Retina (tissue), 1 donor: ENCODE measurements at places on chromosomes 1 and 21.

GRCh38 chr1:69991644-69992043 is 213.7 kb downstream of the LRRC40 start:
- no peak for DNase-seq

GRCh38 chr1:17404034-17404684 is 32.2 kb downstream of the PADI6 start:
- no peak for DNase-seq

DNA sequence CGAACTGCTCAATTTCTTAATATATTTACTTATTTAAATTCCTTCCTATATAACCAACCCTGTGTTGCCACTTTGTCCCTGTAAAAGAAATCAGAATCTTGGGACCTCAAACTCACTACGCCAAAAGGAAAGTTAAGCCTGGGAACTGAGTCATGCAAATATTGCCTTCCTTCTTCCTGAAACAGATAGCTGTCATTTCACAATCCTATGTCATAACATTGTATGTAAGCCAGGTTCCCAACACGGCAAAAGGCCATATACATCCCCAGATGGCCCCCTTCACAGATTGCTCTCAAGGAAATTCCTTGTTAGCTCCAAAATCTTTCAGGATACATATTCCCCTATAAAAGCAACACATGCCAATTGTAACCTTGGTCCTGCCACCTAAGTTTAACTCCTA is 39.7 kb downstream of the C21orf91 start:
- no peak for DNase-seq

DNA sequence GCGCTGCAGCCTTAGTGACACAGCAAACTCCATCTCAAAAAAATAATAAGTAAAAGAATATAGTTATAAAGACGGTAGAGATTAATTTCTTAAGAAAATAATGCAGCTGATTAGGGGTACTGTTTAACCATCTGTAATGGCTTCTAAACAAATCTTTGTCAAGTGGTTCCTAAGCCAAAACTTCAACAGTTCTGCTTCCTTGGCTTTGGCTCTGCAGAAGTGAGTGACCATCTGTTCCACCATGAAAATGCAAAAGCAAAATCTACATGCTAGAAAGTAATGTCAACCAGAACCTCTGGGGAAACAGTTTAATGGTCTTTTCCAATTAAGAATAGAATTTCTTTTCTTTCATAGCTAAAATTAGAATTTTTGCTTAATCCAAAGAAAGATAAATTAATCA is 8.3 kb upstream of the SH2D5 start:
- DNase-seq, result no peak

DNA sequence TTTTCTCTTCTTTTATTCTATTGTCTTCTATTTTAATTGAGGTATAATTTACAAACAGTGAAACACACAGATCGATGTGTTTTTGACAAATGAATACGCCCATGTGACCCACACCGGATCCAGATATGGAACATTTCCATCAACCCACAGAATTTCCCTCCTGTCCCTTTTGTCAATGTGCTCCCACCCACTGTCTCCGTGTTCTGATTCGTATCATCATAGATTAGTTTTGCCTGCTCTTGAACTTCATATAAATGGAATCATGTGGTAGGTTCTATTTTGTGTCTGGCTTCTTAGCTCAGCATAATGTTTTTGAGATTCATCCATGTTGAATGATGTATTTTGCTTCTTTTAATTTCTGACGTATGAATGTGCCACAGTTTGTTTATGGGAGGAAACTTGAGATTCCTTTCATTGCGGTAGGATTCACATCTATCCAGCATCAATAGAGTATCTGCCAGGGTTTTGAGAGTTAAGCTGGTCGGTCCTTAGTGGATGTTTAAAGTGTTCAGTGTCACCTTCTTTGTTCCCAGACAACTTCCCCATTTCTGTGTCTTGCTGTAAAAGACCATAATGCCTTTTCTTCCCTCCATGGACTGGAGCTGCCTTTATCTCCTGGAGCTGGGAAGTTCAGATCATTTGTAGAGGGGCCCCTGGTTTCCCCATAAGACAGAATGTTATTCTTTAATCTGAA is 14.7 kb downstream of the NAV1 start:
- no peak for DNase-seq

DNA sequence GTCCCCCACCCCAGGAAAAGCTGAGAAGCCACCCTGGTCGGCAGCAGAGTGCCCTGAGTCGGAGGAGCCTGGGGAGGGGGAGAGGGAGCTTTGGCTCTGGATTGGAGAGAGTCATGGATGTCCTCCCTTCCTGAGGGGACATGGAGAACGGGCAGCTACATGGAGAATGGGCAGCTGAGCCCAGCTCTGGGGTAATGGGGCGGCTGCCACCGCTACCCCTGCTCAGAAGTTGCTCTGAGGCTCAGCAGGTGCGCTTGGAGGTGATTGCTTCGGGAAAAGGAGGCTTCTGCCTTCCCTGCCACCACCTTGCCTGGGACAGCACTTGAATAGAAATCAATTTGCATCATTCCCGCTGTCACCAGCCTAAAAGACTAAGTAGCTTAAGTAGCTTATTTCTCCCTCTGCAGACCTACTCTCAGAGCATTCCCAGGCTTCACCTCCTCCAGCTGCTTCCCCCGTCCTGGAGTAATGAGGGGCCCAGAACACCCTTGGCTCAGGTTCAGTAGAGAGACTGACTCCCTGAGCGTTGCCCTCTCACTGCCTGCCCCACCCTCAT is 8.3 kb downstream of the DISP3 start:
- DNase-seq, result peak; percentile 3

GRCh38 chr1:113168946-113169345 is 95.9 kb downstream of the LRIG2 start:
- no peak for DNase-seq

- DNase-seq, result no peak
Measured at GRCh38 chr1:203158960-203159665, 16.5 kb downstream of the MYBPH start.

DNA sequence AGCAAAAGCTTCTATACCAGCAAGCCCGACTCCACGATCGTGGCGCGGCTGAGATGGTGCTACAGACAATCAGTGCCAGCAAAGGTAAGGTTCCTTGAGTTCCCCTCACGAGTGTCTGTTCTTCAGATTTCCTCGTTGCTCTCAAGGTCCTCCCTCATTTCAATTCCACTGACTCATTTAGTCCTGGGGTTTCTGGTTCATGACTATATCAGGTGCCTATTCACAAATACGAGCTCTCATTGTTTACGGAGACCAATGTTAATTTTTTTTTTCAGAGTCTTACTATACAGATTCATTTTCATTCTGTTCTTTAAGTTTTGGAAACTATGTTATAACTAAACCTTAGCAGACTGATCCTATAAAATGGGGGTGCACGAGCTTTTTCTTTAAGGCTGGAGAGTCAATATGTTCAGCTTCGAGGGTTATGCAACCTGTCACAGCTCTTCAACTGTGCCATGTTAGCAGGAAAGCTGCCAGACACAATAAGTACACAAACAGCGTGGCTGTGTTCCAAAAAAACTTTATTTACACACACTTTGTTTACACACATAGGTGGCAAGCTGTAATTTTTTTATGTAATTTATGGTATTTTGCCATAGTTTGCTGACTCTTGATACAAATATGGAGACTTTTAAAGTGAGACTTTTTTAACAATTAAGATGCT is 134.3 kb downstream of the ZP4 start:
- no peak for DNase-seq

DNA sequence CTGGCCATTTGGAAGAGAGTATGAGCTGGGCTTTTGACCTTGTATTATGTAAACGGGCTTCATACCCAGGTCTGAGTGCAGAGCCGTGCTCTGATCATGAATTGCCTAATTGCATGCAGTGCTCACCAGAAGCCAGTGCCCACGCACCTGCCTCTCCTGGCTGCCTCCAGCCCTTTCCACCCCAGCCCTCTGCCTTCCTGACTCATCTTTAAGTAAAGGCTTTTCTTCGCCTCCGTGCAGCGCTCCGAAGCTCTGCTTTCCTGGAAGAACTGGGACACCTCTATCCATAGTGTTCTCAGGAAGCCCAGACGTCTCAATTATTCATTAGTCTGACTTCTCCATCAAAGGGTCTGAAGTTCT is 413.7 kb downstream of the PTPRU start:
- no peak for DNase-seq

DNA sequence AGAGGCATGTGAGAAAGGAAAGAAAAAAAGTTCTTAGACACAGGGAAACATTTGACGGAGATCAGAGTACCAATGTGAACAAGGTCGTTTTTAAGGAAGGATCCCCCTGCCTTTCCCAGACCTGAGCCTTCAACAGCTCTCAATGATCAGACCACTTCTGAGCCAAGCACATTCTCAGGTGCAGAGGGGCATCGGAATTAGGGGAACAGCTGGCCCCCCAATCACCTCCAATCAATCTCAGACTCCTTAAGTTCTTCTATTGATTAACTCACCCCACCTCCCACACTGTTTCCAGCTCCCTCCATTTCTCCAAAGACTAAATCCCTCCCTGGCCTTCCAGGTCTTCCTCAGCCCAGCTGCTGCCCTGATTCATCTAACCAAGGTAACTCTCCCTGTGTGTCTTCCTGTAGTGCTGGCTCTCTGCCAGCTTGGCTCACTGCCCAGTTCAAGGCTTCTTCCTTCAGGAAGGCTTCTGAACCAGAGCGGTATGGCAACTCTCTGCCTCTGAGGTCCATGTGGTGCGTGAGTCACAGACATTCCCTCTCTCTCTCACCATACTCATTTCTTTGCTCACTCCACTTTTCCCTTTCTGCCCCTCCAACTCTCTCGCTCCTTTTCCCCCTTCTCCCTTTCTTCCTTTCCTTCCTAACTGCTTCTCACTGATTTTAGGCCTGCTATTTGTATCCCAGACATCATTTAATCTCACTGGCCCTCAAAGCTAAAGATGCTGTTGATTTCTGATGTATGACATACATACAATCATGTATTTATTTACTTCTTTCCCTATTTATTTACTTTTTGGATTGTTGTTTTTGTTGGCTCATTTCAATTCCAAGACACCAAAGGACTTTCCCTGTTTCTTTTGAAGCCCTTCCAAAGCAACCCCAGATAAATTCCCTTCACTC is 18.1 kb downstream of the CFAP45 start:
- no peak for DNase-seq

- DNase-seq, result no peak
Measured at GRCh38 chr21:42618707-42619102, 34.7 kb upstream of the PDE9A start.

GRCh38 chr1:238484121-238484520 is 593.4 kb upstream of the ZP4 start:
- no peak for DNase-seq

GRCh38 chr1:27855085-27855484 is 17.3 kb upstream of the THEMIS2 start:
- DNase-seq, result no peak

DNA sequence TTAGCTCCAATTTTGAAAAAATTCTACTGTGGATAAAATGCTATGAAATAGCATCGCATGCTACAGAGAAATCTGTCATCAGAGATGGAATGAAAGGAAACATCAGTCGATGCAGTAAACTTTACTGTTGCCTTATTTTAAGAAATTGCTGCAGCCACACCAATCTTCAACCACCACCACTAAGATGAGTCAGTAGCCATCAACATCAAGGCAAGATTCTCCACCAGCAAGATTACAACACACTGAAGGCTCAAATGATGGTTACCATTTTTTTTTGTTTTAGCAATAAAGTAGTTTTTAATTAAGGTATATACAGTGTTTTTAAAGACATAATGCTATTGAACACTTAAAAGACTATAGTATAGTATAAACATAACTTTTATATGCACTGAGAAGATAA is 95.6 kb upstream of the JUN start:
- DNase-seq, result no peak

- no peak for DNase-seq
Measured at GRCh38 chr1:109542657-109543056, 3.0 kb downstream of the GPR61 start.

DNA sequence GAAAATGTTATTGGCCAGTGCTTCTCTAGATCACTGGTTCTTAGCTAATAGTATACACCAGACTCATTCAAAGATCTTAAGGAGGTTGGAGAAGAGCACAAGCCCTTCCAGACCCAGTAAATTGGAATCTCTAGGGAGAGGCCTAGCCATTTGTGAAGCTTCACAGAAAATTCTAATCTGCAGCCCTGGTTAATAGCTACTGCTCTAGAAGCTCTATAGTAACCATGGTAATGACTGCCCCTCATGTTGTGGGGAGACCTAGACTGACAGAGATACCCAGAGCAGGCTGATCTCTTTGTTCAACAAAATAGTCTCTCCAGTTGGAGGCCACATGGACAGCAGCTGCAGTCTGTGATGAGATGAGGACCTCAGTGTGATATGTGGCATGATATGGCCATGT is 31.7 kb downstream of the ARID1A start:
- no peak for DNase-seq

- DNase-seq, result no peak
Measured at GRCh38 chr1:172766462-172766861, 107.6 kb downstream of the FASLG start.

DNA sequence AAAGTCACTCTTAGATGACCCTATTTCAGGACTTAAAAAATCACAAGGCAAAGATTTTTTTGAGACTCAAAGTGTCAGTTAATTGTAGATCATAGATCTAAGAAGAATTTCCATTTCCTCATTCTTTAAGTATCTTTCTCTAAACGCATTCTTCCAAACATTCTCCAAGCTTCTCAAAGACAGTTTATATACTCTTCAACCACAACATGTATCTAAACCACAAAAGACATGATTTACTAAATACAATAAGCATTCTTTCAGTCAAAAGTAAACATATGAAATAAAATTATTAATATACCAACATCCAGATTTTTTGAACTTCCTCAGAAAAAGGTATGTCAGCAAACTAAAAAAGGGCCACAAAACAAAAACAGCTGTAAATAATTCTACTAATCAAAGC is 24.4 kb downstream of the RC3H1 start:
- no peak for DNase-seq

DNA sequence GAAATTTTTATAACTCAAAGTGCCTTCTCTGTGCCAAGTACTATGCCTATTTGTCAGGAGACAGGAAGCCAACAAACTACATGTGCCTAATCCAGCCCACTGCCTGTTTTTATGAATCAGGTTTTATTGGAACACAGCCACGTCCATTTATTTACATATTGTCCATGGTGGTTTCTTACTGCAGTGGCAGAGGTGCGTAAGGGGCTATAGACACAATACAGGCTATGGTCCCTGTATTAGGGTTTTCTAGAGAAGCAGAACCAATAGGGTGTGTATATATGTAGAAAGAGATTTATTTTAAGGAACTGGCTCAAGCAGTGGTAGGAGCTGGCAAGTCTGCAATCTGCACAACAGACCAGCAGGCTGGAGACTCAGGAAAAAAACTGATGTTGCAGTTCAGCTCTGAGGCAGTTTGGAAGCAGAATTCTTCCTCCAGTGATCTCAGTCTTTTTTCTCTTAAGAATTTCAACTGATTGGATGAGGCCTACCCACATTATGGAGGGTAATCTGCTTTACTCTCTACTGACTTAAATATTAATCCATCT is 15.4 kb downstream of the PPIE start:
- no peak for DNase-seq

- no peak for DNase-seq
Measured at GRCh38 chr1:115495625-115496024, 146.1 kb upstream of the VANGL1 start.

DNA sequence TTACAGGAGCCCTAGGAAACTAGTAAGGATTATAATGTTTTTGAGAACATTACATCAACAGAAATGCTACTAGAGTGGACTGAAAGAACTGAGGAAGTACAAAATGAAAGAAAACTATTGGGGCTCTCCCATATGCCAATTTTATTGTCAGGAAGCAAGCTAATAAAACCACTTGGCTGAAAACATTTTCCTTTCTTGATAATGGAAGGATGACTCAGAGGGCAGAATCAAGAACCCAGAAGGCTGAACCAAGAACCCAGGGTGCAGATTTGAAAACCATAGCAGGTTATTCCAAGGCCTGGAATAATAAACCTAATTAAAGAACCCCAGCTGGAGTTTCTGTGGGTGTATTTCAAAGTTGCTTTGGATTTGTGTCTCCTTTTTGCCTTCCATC is 70.7 kb downstream of the RPE65 start:
- no peak for DNase-seq

- DNase-seq, result no peak
Measured at GRCh38 chr1:109241841-109242345, 7.4 kb upstream of the CELSR2 start.
